ENCODE measurements at places on chromosomes 12 and 14.

DNA sequence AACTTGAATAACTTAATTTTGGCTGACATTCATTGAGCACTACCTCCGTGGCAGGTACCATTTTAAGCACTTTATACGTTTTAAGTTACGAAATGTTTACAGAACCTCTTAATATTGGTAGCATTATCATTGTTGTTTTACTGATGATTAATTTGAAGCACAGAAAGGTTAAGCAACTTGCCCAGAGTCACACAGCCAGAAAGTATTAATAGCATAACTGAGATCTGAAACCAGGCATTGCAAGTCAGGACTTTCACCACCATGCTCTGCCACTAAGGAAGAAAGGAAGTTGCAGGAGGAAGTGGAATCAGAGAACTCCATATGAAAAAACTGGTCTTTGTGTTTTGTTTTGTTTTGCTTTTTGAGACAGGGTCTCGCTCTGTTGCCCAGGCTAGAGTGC is 28.2 kb upstream of the BCAT1 start:
- no peak for DNase-seq

DNA sequence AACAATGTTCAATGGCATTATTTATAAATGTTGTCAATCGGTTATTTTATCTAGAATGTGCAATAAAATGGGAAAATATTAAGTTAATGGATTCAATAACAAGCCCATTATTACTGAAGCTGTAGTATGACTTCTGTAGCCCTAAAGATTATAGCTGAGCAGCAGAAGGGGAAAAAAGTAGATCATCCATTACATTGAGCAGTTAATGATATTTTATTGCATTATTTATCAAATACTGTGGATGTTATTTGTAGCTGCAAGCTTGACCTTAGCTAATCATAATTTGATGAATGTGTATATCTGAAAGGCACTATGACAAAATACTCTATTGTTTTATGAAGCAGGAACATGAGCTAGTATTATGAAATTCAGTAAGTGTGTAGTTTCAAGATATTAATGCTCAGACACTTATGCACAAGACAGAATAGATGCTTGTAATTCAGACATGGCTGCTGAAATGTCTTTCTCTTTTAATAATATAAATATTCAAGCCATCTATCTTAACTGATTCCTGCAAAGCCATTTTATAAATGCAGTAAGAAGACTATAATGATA is 131.5 kb upstream of the MGAT4C start:
- no peak for DNase-seq

- no peak for DNase-seq
Measured at GRCh38 chr12:80627782-80628181, 79.7 kb upstream of the MYF6 start.

- DNase-seq: no peak
Measured at GRCh38 chr14:65000898-65001591, 14.3 kb downstream of the FNTB start.

DNA sequence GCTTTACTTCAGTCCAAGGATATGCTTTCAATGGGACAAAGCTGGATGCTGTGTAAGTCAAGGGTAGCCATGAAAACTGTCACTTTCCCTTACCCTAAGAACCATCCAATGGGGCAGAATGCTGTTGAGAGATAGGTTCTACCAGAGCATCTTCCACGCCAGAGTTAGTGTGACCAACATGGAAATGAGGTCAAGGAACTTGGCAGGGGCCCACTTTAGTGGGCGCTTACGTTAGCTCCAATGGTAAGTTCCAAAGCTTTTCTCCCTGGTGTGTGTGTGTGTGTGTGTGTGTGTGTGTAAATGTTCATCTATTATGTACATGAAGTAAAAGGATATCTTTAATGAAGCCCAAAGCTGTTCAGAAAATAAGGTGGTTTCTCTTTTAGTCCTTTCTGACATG is 124.1 kb downstream of the GTF2A1 start:
- no peak for DNase-seq

GRCh38 chr14:50854521-50854920 is 17.3 kb upstream of the ABHD12B start:
- no peak for DNase-seq

DNA sequence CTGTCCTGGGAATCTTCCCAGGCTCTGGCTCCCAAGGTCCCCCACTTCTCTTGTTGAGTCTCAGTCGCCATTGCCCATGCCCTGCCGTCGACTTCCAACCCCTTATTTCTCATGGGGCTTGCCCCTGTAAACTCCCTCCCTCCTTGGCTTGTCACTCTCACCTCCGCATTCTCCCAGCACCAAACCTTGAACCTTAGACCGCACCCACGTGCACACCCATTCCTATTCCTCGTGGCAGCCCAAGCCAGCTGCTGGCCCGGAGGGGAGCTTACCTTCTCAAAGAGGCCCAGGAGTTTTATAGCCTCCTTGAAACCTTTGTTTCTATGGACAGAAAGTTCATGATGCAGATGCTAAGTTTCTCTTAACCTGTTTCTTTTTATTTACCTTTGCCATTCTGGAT is 4.6 kb downstream of the JDP2 start:
- no peak for DNase-seq

DNA sequence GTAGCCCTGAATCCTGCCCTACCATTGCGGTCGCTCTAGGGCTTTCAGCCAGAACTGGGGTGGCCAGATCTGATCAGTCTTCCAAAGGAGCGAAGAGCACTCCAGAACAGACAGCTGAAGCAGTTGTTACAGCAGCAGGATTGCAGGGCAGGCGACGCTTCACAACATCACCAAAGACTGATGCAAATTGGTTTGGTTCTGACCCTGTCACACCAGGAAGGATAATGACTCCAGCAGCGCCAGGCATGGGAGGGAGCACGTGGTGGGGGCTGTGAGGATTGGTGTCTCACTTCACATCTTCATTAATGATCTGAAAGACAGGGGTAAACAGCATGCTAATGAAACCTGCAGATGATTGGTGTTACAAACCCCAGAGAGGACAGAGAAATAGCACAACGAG is 30.6 kb upstream of the VSX2 start:
- no peak for DNase-seq

DNA sequence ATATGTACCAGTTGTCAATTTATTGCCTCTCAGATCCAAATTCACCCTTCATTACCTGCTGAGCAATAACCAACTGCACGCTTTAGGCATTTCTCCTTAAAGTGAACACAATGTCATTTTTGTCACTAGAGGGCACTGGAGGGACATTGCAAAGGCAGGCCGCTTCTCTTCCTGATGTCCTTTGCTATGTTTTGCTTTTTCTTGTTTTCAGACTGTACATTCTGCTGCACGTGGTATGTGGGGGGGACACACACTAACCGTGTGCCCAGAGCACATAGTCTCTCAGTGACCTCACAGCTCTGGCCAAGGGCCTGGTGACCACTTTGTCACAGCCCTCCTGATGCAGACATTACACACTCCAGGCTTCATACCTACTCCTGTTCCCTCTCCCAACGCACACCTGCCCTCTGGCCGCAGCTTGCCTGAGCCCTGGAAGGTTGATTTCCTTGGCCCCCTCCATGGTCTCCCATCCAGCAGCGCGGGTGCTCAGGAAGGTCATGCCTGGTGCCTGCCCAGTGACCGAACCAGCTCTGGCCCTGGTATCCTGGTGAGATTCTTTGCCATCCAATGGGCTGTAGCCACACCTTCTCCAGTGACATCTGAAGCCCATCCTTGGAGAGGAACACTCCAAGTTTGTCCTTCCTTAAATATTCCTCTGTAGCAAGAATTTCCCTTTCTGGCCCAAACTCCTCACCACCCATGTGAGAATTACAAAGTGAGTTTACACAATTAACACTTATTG is 39.9 kb downstream of the MYO1H start:
- no peak for DNase-seq

- DNase-seq: peak; percentile 42
Measured at GRCh38 chr12:96434107-96434506, 33.9 kb upstream of the CDK17 start.

DNA sequence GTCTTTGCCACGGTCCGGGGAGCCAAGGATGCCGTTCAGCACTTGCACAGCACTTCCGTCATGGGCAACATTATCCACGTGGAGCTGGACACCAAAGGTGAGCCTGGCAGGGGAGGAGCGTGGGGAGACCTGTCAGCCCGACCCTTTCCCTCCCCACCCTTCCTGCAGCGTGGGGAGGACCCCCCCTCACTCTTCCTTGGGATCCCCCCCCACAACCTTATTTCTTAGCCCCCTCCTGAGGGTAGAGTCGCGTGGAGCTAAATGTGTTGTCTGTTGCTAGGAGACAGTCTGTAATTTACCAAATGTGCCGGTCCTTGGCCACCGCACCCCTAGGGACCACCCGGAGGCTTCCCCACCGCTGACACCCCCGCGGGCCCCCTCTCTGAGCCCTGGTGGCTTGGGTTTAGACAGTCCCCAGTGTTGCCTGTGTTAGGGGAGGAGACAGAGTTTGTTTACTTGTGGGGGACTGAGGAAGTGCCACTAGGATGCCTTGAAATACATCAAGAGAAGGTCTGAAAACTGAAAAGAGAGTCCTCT is 2.3 kb downstream of the SETD1B start:
- DNase-seq: no peak

DNA sequence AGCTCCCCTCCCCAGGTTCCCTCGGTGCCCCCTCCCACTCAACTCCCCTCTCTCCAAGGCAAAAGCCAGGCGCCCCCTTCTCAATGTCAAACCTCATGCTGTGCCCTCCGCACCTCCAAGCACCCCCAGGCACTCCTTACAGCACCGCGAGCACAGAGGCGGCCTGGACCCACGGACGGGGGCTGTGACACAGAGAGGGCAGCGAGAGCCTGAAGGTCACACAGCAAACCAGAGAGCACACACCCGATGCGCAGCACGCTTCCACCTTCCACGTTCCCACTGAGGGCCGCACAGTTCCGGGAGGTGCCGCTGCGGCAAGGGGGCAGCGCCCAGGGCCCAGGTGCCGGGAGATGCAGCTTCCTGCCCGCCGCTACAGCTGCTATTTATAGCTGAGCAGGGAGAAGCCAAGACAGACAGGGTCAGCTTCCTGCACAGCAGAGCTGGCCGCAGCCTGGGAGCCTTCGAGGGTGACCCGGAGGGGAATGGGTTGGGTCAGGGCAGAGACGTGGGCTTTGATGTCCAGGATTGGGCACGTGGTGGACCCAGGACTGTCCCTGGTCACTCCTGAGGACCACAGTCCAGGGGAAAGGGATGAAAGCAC is 12.9 kb downstream of the NCOR2 start:
- no peak for DNase-seq

DNA sequence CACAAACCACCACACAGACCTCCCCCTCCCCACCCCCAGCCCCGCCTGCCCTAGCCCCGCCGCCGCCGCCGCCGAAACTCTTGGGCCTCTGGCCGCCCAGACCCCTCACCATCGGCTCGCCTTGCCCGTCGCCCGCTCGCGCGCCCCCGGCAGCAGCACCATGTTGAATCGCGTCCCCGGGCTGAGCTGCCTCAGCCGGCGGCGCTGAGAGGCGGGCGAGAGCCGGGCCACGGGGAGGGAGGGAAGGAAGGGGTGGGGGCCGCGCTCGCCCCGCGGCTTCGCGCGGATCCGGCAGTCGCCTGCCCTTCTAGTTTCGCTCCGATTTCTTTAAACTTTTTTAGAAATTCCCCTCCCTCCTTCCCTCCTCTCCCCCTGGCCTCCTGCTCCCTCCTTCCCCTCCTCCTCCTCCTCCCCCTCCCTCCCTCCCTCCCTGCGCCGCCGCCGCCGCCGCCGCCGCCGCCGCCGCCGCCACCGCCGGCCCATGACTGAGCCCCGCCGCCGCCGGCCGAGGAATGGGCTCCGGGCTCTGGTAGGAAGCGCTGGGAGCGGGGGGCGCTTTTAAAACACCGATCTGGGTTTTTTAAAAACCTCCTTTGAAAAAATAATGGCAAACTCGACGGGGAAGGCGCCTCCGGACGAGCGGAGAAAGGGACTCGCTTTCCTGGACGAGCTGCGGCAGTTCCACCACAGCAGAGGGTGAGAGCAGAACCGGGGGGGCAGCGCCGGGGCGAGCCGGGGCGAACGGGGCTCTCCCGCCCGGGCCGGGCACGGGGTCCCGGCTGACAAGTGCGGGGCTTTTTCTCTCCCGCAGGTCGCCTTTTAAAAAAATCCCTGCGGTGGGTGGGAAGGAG is at the start of gene ARID2:
Gene ARID2 (plus strand): TSS at position 474 of the 851 bp plus-strand sequence. CDS start 131 bp downstream, at position 605.
- DNase-seq: peak; percentile 38

- DNase-seq: no peak
Measured at GRCh38 chr12:109946913-109947312, 46.8 kb downstream of the TCHP start.

DNA sequence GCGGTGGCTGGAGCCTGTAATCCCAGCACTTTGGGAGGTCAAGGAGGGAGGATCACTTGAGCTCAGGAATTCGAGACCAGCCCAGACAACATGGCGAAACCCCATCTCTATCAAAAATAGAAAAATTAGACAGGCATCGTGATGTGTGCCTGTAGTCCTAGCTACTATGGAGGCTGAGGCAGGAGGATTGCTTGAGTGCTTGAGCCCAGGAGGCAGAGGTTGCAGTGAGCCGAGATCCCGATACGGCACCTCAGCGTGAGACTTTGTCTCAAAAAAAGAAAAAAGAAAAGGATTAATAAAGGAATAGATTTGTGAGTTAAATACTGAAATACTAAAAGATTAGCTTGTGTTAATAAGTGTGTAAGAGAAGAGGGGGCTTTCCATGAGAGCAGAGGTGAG is 29.4 kb downstream of the RPGRIP1 start:
- DNase-seq: no peak

- no peak for DNase-seq
Measured at GRCh38 chr12:131471946-131472732, 238.8 kb upstream of the SFSWAP start.

DNA sequence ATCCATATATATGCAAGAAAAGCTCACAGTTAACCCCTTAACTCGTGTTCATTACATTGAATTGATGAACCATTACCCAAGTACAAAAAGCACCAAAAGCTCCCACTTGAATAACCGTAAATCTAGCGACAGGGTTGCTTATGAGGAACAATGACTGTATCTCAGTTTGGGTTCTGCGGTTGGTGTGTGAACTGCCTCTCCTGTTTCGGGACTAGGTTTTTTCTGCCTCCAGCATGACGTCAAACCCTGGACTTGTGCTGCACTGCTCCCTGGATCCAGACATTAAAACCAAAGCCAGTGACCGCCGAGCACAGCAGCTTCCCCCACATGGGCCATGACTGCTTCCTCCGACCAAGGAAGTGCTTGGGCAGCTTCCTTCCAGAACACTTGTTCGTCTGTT is 77.7 kb downstream of the SETD3 start:
- no peak for DNase-seq

- no peak for DNase-seq
Measured at GRCh38 chr14:103880348-103881267, 33.2 kb upstream of the PPP1R13B start.

- DNase-seq: no peak
Measured at GRCh38 chr12:78388461-78388860, 476.1 kb upstream of the SYT1 start.

GRCh38 chr12:53379389-53380103 is 430 bp upstream of the SP1 start:
- DNase-seq: peak; percentile 96

GRCh38 chr14:96861568-96862310 is 64.6 kb downstream of the VRK1 start:
- DNase-seq: no peak

- no peak for DNase-seq
Measured at GRCh38 chr14:76997257-76997970, 31.1 kb downstream of the IRF2BPL start.
